SK-MEL-5 (cell line): ENCODE measurements at places on chromosomes 12 and 14.

DNA sequence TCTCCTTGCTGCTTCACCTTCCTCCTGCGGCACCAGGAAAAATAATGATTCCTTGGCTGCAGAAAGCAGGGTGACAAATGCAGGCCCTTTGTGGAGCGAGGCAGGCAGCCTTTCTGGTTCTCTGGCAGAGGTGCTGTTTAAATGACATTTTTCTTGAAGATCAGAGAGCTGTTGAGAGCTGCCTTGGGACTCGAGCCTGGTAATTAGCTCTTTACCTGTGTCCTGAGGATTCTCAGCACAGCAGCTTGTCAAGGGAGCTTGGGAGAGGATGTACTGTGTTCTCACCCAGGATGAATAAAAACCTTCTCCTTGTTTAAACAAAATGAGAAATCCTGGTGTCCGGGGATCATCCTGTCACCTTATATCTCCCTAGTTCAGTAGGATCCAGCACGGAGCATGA lies 204.0 kb downstream of the AACS start:
- no peak for DNase-seq

DNA sequence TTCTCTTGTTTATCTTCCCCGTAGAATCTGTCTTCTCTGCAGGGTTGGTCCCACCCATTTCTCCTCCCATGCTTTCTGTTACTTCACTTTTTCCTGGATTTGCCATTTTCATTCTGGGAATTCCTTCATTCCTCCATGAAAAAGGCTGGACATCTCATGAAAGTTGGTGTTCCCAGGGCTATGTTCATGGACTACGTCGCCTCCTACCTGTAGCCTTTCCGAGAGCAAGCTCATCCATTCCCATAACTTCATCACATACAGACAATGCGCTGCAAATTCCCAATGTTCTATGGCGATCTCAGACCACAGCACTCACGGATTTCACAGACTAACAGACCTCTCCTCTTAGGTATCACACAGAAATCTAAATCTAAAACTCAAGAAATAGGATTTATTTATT lies 217.1 kb downstream of the EXOC5 start:
- no peak for DNase-seq

- peak; percentile 64 for DNase-seq
Measured at GRCh38 chr14:37985826-37986470, 221.8 kb upstream of the SSTR1 start.

- no peak for DNase-seq
Measured at GRCh38 chr12:50041962-50042361, 15.4 kb upstream of the ASIC1 start.

- no peak for DNase-seq
Measured at GRCh38 chr14:105914738-105915385, 388.5 kb downstream of the TMEM121 start.

GRCh38 chr14:82501554-82501953 lies 967.9 kb upstream of the SEL1L start:
- no peak for DNase-seq

DNA sequence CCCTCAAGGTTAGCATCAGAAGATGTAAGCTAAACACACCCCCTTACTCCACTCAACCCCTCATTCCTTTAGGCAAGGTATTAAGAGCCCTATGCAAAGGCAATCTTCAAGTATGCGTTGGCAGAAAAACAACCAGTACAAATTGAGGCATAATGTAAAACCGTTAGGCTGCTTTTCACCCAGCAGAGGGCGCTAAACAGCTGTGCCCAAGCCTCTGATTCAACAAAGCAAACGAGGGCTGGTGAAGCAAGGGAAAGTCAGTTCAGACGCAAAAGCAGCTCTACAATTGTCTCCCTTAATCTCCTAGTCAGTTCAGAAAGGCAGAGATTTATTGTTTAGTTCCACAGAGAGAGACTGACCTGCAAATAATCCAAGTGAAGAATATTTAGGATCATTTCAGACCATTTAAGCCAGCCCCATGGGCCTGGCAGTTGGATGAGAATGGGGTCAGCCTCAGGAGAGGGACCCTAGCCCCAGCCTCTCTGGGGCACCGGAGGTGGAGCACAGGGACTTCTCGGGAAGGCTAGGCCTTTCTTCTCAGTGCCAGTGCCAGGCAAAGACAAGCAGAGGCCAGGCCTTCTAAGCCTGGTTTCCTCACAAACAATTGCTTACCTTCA lies 23.5 kb downstream of the DCAF5 start:
- DNase-seq: peak; percentile 83

- DNase-seq: no peak
Measured at GRCh38 chr14:59925797-59926196, 5.9 kb downstream of the LRRC9 start.

DNA sequence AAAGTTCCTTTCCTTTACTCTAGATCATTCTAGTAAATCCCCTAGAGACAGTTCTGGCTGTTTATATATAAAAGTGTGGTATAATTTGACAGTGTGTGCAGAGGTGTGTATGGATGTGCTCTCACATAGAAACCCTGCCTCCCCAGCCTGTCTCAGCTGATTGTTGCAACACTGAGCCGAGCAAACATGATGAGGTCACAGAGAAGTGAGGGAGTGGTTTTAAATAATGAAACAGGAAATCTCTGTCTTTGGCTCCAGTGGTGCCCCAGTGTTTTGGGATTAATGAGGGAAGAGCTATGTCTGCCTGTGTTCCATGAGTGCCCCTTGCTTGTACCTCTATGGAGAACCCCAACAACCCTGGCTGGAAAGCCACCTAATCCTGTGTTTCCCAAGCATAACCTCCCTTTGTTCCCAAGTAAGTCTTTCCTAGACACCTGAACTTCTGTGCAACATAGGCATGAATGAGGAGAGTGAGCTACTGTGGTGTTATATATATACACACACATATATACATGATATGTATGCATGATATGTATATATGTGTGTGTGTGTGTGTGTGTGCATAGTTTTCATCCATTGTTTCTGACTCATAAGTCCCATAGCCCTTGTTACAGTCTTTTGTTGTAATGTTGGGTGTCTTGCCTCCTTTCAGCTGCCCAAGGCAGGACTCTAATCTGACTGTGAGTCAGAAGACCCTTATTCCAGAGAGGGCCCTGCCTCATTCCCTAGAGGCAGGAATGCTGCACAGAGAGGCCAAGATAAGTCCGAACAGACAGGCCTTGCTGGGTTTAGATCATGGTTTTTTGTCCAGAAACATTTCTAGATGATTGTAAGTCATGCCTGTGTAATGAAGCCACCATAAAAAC lies 18.0 kb downstream of the TRAF3 start:
- DNase-seq: peak; percentile 68

DNA sequence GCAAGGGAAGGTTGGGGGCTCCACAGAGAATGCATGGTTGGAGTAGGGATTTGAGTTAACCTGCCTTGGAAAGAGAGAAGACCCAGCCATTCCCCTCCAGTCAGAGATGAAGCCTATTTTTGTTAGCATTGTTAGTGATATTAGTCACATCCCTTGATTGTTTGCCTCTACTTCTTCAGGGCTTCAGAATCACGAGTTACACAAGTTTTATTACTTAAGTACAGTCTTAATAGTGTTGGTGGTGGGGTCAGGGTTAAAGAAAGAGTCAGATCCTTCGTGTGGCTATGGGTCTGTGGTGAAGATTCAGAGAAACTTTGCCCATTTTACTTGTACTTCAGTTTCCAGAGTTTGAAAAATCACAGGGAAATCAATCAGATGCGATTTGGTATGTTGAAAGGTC lies 363.1 kb downstream of the LRIG3 start:
- no peak for DNase-seq

GRCh38 chr12:9071518-9071917 lies 44.2 kb downstream of the A2M start:
- DNase-seq: no peak

- no peak for DNase-seq
Measured at GRCh38 chr14:85165094-85165493, 364.9 kb upstream of the FLRT2 start.

DNA sequence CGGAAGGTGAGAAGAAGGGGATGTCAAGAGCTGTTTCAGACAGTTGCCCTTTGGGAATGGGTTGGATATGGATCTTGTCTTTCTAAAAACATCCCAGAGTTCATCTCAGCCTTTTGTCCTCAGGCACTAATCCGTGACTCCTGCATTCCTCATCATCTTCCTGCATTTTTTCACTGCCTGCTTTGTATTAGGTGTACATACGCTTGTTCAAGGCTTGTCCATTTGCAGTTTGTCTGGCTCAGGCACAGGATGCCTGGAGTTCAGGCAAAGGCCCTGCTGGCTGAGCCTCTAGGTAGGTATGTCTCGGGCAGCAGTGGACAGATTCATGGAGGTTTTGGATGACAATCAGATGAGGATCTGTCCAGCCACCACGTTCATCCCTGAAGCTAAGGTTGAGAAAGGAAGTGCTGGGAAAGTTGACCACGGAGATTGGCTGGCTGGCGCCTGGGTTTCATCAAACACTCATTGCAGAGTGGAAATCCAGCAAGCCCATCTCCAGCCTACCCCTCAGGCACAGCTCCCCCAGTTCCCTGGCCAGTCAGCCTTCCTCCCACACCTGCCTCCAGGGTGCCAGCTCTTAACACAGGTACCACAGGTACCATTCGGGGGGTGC lies 12.4 kb upstream of the TMEM106C start:
- no peak for DNase-seq

DNA sequence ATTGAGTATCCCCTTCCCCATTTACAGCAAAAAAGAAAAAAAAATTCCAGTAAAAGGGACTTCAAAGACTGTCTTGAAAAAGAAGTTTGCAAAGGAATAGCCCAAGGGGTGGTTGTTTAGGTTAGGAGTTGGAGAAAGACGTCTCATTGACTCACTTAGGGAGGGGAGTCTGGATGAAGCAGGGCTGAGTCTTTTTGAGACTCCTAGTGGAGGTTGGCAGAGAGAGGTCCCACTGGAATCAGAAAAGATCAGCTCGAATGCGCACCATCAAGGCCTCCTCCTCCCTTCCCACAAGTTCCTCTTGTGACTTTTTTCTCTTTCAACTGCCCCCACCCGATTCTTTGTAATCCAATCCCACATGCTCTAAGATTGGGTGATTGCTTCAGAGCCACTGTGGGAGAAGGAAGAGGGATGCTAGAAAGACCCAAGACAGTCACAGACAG lies 1.9 kb downstream of the ARHGEF40 start:
- peak; percentile 47 for DNase-seq

DNA sequence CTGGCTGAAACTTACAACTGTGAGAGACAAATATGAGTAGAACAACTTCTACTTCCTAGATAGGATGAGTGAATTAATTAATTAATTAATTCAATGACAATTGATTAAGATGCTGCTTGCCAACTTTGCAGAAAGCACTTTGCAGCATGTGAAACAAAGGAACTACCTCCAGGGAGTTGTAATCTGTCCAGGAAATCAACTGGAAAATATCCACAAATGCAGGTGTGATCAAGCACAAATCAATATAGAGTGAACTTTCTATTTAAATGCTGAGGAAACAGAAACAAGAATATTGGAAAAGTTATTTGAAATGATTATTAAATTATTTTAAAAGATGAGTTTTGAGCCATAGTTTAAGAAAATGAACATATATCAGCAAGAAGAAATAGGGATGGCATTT lies 163.9 kb upstream of the ARID2 start:
- DNase-seq: no peak

DNA sequence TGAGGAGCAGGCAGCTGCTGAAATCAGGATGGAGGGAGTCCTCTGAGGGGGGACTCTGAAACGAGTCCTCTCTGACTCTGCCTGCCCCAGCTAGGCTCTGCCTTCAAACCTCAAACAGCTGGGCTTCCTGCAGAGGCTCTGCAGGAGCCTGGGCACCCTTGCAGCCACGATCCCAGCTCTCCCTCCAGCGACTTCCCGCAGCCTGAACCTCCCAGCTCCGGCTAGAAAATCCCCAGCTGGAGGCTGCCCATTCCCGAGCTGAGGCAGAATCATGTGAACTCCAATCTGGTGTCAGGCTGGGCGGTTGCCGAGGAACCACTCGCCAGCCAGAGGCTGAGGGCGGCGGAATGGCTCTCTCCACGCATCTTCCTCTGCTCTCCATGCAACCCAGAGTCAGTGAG lies at the start of gene GPR68:
Gene GPR68 (minus strand): TSS at position 204 of the 401 bp plus-strand sequence. CDS start 9,654 bp downstream, outside the sequence.
- DNase-seq: no peak

GRCh38 chr14:77936138-77936639 lies 136.3 kb downstream of the ADCK1 start:
- DNase-seq: no peak

DNA sequence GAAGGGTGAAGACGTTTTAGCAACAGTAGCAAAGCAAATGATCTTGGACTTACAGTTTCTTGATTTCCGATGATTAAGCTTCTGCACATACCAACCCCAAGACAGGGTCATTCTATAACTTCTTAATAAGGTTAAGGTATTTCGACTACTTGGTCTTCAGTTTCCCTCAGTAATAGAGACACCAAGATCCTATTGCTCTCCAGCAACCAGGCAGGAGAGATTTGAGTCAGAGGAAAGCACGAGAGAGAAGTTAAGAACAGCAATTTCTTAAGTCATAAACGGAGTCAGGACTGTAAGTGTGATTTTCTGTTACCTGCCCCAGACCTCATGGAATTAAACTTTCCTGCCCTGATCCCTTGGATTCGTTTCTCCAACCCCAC lies 215.6 kb downstream of the TTC8 start:
- no peak for DNase-seq

DNA sequence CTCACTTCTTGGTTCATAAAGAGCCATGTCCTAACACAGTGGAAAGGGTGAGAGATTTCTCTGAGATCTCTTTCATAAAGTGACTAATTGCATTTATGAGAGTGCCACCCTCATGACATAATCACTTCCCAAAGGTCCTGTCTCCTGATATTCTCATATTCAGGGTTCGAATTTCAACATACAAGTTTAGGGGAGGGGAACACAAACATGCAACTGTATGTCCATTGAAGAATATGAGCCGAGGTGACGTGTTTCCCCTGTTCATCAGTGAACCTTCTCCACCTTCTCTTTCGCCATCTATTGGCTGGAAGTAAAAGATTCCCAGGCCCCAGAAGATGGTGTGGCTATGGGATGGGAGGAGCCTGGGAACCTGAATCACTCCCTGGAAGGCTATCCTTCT lies 354.2 kb upstream of the ATP2B1 start:
- peak; percentile 52 for DNase-seq

GRCh38 chr12:958588-959123 lies 9.2 kb upstream of the RAD52 start:
- DNase-seq: no peak

DNA sequence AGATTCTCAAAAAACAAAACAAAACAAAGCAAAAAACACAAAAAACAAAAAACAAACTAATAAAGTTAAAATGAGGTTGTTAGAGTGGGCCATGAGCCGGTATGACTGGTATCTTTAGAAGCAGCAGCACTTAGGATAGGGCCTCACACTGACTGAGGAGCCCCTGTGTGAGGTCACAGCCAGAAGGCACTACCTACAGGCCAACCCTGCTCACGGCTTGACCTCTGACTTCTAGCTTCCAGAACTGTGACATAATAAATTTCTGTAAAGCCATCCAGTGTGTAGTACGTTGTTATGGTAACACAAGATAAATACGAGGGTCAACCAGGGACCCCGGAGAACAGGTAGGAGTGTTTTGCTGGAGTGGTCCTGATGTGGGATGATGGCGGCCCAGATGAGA lies 629.6 kb downstream of the VRK1 start:
- DNase-seq: peak; percentile 11
